ENCODE measurements at places on chromosomes 3 and 15.

DNA sequence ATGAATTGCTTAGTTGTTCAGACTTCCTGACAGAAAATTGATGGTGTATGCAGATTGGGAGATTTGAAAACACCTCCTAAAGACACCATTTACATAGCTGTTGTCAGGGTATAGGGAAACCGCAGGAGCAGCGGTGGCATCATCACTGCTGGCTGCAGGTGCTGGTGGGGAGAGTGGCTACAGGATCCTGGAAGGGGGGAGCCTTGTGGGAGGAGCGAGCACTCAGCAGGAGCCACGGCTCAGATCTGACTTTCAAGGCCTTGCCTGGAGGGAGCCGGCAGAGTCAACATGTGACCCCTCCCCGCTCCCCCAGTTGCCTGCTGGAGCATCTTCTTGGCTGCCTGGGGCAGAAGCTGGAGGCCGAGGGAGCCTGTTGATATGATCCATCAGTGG lies 26.1 kb downstream of the EDEM1 start:
- DNase-seq, result no peak

GRCh38 chr15:45187894-45188830 lies at the start of gene SHF:
SHF (minus strand) TSS chr15:45187966; CDS start chr15:45187951, 15 bp downstream.
- DNase-seq, result peak; percentile 63

DNA sequence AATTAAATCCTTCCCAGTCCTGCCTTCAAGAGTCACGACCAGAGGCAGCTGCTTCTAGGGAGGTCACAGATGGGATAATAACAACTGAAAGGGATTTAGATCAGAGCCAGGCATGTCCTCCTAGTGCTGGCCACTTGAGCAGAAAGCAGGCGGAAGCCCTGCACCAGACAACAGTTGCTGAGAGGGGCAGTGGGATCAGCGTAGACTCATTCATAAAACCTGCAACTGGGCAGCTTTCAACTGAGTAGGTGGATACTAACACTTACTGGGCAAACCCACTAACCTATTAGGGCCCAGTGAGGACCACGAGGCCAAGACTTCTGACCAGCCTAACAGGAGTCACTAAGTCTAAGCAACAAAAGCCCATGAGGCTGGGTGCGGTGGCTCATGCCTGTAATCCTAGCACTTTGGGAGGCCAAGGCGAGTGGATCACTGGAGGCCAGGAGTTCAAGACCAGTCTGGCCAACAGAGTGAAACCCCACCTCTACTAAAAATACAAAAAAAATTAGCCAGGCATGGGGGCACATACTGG lies 67.0 kb downstream of the DAPK2 start:
- DNase-seq, result no peak

DNA sequence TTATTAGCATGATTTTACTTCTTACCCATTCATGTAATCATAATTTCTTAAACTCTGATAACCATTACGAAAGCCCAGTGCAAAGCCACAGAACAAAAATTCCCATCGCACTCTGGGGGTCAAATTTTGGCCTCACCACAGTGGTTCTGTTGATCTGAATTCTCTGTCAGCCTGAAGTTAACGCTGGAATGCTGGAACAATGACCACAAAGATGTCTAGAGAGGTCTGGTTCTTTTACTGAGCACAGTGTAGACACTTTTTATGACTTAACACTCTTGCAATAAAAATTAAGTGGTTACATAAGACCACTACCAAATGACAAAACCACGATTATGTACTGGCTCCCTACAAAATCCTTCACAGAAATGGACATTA lies 94.7 kb downstream of the PDZRN3 start:
- DNase-seq, result no peak
